ENCODE measurements at places on chromosomes 11 and 22.

GRCh38 chr11:70580036-70580805 lies 181.9 kb downstream of the CTTN start:
- no peak for DNase-seq

DNA sequence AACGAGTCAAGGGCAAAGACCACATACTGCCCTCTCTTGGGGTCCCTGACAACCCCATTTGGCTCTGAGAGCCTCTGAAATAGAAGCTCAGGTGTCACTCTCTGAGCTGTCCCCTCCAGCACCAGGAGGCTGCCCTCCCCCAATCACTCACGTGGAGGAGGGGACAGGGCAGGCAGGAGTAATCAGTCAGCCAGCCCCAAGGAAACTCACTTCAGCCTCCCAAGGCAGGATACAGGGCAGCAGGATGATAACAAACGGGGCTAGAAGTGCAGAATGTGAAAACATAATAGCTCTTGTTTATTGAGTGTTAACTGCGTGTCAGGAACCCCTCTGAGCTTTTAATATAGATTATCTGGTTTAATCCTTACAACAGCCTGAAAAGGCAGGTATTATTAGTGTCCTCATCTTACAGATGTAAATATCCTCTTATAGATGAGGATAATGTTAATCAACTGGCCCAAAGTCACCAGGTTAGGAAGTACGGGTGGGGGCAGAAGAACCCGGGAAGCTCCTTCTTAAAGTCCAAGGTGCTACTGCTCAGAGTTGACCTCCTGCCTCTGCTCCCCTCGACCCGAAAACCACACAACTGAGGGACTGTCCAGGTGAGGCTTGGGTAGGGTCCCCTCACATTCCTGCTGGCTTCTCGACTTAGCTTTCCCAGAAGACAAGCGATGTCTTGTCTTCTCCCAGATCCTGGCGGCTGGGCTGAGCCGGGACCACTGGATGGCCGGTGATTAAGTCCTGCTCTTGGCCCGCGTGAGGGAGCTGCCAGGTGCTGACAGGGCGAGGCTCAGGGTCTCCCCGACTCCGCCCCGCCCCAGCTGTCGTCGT lies 2.7 kb downstream of the CHRM4 start:
- no peak for DNase-seq

GRCh38 chr11:95999711-96000406 lies 76.0 kb upstream of the MTMR2 start:
- no peak for DNase-seq

DNA sequence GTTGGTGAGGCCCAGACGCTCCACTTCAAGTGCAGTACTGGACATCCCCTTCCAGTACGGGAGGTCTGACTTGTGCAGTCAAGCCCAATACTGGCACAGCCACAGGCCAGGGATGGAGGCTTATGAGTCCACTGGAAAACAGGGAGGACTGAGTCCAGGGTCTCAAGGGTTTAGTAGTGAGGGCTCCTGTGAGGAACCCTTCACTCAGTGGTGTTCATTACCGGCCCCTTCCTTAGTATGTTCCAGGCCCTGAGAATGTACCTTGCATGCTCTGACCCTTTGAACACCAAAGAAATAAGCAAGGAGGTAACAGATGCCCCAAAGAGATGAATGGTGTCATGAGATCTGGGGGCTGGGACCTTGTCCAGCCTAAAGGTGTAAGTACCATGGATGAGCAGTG lies 11.8 kb downstream of the PRAME start:
- DNase-seq, result no peak

- DNase-seq, result no peak
Measured at GRCh38 chr11:59009661-59010060, 70.4 kb downstream of the GLYATL1 start.

DNA sequence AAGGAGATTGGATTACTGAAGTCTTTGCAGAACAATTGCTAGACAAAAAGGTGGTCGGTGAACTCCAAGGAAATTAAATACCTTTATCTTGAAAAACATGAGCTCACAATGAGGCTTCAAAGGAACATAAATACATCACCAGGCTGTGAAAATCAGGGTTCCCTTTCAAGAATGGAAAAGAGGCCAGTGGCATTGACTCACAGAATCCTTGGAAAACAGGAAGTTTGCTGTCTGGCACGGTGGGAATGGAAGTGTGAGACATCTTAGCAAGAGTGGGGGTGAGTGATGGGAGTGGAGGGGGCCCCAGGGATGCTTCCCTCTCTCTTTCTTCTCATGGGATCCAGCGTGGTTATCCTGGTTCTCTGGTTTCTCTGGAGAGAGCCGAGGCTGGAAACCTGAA lies 48.9 kb upstream of the TBCEL start:
- no peak for DNase-seq

- DNase-seq, result no peak
Measured at GRCh38 chr11:82539669-82540068, 194.0 kb downstream of the FAM181B start.

DNA sequence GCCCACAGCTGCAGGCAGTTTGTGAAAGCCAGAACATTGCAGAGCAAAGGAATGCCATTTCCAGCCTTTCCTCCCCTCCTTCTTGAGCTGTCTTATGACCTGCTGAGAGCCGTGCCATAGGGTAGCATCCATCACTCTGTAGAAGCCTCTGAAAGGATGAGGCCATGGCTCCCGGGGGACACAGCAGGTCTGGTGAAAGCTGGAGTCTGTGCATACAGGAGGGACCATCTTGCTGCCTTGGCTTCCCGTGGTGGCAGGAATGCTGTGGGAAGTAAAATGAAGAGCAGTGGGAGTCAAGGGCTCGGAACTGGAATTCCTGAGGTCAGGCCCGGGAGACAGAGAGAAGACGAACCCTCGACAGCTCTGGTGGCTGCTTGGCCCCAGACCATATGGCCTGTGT lies 30.9 kb downstream of the ANO1 start:
- DNase-seq, result no peak

DNA sequence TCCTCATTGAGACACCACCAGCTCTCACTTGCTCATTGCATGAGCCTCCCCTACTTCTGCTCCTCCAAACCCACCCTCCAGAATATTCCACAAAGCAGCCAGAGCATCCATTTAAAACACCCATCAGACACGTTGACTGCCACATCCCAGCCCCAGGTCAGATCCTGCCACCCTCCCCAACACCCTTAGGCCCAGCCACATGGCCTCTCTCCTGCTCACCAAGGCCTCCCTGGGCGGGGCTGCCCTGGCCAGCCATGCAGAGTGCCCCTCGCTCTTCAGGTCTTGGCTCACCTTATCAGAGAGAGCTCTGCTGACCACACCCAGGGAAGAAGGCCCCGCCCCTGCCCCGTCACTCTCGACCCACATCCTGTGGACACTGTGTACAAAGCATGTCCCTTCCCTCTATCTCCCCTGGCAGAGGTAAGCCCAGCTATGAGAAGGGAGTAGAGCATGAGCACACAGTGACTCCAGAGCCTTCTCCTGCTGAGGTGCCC lies 106.8 kb downstream of the MICAL3 start:
- no peak for DNase-seq

- DNase-seq, result no peak
Measured at GRCh38 chr11:76578654-76579055, 91.9 kb downstream of the LRRC32 start.

DNA sequence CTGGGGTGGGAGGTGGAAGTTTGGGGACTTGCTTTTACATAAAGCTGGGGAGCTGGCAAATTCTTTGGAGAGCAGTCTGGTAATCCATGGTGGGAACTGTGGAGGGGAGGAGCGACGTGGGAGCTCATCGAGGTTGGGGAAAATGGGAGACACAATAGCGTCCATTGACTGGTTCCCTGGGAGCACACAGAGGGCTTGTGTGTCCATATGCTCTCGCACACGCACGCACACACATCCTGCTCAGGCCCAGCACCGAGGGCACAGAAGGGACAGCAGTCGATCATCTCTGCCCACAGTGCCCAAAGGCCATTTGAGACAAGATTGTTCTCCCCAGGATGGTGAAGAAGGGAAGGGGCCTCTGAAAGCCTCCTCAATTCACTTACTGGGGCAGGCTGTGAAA lies 53.7 kb downstream of the FBXO7 start:
- no peak for DNase-seq
